ENCODE measurements at places on chromosomes 6 and 20.

DNA sequence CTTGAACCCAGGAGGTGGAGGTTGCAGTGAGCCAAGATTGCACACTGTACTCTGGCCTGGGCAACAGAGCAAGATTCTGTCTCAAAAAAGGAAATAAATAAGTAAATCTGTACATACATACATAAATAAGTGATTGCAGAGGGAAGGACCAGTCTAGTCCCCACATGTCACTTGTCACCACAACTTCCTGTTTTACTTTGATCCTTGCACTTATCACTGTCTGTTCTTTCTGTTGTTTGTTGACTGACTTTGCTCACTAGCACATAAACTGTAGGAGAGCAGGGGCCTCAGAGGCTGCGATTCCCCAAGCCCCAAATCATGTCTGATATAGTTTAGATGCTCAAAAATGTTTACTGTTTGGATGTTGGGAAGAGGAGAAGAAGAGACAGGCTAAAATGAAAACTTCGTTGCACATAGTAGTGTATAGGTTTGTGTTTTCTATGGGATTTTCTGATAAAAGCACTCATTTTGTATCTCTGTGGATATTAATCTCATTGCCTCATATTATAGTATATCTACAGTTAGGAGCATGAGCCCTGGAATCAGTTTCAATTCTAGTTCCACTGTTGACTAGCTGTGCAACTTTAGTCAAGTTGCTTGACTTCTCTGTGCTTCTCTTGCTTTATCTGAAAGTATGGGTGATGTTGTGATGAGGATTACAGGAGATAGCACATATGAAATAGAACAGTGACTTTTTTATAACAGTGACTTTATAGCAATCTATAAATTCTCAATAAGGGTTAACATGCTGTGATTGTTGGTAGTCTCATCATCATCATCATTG, 165.0 kb downstream of the TBC1D7 start:
- no peak for DNase-seq

DNA sequence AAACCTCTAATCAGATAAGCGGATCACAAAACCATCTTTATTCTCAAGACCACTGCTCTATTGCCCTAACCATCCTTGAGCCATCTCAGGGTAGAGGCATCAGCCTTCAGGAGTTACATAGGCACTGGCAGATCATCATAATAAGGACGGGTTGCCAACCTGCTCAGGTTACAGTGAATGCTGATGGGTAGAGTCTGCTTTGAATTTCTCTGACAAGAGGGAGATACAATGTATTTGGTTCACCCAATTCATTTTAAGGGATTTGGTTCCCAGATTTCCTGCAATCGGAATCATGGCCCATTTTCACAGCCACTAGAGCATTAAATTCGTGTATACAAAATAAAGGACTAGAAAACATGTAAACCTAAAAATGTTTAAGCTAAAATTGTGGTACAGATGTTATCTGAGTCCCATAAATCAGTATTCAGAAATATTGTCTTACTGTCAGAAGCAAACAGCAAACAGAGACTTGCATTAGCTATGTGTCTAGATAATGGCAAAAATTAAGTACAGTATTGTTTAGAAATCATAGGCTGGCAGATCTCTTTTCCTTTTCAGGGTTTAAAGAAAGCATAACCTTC, 41.9 kb upstream of the TMEM170B start:
- DNase-seq: no peak

DNA sequence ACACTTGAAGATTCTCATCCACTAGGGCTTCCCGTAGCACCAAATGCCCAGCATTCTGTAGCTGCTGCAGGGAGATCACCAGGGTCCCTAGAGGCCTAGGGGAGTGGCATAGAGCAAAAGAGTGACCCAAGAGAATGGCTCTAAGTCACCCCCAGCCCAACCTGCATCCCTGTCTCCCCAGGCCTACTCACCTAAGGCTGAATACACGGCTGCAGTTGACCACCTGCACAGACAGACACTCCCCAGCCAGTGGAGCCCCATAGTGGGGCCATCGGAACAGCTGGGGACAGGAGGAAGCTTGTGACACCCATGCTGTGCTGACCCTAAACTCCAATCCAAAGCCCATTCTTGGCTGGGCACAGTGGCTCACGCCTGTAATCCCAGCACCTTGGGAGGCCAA, 9.5 kb upstream of the SPAG4 start:
- no peak for DNase-seq

DNA sequence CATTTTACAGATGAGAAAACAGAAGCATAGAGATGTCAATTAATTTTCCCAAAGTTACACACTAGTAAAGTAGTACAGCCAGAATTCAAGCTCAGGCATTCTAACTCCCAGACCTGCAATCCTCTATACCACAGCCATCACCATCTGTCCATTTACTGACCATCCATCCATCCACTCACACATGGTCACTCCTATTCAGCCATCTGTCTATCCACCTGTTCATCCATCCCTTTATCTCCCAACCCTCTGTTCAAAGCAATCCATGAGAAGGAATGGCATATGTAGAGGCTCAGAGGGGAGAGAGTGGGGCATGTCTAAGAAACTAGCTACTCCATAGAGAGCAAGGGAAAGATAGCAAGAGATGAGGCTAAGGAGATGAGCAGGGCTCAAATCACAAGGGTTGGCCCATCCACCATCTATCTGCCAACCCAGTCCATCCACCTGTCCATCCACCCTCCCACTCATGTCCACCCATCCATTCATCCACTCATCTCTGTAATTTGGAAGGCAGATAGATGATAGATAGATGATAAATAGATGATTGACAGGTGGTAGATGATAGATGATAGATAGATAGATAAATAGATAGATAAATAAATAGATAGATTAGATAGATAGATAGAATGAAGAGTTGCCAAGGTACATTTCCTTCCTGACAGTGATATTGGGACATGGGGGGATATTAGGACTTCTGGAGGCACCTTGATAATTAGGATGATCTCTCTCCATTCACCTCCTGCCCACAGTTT, 12.2 kb upstream of the C6orf132 start:
- no peak for DNase-seq

DNA sequence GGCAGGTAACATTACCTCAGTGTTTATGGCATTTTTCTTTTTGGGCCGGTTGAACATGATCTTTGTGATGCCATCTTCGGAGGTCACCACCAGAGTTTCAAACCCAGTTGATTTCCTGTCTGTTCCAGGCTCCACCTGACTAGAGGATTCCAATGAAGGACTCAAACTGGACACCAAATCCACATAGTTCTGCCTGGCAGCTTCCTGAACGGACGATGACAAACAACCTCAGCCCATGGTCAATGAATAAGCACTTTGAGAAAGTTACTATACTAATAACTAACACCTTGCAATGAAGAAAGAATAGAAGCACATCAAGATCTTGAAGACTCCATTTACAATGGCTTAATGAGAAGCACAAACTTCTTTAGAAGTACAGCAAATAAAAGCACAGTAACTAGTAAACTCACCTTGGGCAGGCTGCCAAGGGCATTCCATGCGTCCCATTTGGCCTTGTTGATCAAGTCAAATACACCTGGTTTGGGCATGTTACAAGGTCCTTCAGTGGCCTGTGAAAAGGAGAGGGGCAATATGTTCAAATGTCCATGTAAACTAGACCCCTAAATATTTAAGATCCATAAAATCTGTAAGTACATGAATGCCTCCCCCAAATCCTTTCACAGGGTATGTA, 4.9 kb downstream of the ECI2 start:
- no peak for DNase-seq

GRCh38 chr6:81735756-81736380, 16.6 kb downstream of the TENT5A start:
- DNase-seq: no peak

- DNase-seq: no peak
Observed at GRCh38 chr6:116011520-116011919, 49.2 kb downstream of the FRK start.

DNA sequence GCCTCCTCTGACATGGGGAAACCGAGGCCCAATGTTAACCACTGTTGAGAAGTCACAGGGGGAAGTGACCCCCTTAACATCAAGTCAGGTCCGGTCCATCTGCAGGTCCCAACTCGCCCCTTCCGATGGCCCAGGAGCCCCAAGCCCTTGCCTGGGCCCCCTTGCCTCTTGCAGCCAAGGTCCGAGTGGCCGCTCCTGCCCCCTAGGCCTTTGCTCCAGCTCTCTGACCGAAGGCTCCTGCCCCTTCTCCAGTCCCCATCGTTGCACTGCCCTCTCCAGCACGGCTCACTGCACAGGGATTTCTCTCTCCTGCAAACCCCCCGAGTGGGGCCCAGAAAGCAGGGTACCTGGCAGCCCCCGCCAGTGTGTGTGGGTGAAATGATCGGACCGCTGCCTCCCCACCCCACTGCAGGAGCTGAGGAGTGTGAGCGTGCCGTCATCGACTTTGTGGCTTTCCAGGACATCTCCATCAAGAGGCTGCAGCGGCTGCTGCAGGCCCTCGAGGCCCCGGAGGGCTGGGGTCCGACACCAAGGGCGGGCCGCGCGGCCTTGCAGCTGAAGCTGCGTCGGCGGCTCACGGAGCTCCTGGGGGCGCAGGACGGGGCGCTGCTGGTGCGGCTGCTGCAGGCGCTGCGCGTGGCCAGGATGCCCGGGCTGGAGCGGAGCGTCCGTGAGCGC, 1.6 kb downstream of the TNFRSF6B start:
- DNase-seq: no peak

- peak; percentile 6 for DNase-seq
Observed at GRCh38 chr20:33372993-33373441, 28.3 kb downstream of the CDK5RAP1 start.

GRCh38 chr6:159529934-159530333, 163.1 kb downstream of the SOD2 start:
- no peak for DNase-seq

- no peak for DNase-seq
Observed at GRCh38 chr6:121668259-121668658, 232.8 kb downstream of the GJA1 start.

DNA sequence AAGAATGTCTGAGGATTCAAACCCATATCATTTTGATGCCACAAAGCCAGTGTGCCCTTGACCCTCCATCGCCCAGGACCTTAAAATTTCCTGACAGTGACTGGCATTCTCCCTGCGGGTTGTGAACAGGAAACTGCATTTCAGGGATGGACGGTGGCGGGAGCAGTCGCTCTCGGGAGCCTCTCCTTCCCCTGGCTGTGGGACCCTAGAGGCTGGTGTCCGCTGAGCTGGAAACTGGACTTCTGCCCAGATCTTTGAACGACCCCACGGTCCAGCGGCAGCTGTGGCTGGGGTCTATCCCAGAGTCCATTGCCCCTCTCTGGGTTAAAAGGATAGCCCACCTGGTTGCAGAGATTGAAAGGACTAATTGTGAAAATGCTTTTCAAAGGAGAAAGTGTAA, 1.4 kb upstream of the SEC63 start:
- DNase-seq: no peak

- DNase-seq: no peak
Observed at GRCh38 chr20:34921436-34921835, 34.2 kb downstream of the GSS start.

DNA sequence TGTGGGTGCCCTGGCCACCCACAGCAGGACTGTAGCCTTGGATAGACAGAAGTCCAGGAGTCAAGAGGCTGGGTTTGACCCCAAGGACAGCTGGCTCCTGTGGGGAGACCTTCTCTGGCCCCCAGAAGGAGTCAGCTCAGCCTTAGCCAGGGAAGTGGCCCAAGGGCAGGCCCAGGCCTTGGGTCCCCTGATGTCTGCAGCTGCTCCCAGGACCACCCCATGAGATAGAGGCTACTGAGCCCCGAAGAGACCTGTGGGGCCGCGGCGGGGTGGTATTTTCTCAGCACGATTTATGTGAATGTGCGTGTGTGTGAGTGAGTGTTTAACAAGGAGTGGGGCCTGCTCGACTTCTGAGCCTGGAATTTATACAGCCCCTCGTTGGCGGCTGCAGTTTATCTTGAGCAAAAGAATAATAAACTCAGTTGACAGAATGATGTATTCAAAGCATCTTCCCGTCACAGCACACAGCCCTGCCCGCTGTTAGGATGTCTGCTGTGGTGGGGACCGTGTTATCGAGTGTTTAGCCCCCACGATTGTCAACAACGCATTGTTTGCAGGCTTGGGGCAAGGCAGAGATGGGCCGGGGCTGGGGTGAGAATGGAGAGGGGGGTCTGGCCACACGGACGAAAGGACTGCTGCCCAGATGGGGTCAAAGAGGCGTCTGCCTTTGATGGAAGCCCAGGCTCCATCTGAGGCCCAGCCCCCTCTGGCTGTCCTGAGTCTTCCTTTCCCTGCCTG, 163.3 kb downstream of the VEGFA start:
- no peak for DNase-seq

- no peak for DNase-seq
Observed at GRCh38 chr6:4134841-4135664, at the start of gene ECI2. Gene ECI2, minus strand, starts transcription at chr6:4135575. Its CDS starts 15 bp downstream, at chr6:4135560.

GRCh38 chr6:160750276-160750689, 48.2 kb downstream of the PLG start:
- DNase-seq: no peak

DNA sequence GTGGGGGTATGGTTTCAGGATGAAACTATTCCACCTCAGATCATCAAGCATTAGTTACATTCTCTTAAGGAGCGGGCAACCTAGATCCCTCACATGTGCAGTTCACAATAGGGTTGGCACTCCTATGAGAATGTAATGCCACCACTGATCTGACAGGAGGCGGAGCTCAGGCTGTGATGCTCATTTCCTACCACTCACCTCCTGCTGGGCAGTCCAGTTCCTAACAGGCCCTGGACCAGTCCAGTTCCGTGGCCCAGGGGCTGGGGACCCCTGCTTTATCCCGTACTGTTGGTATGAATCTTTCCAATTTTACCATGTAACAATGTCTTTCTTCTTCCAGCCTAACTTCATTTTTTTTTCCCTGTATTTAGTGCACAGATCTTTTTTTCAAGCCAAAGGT, 94.9 kb downstream of the OGFRL1 start:
- no peak for DNase-seq

- DNase-seq: peak; percentile 48
Observed at GRCh38 chr6:38493931-38494547, 145.7 kb downstream of the BTBD9 start.

- DNase-seq: no peak
Observed at GRCh38 chr6:13156381-13156780, 172.0 kb downstream of the TBC1D7 start.

DNA sequence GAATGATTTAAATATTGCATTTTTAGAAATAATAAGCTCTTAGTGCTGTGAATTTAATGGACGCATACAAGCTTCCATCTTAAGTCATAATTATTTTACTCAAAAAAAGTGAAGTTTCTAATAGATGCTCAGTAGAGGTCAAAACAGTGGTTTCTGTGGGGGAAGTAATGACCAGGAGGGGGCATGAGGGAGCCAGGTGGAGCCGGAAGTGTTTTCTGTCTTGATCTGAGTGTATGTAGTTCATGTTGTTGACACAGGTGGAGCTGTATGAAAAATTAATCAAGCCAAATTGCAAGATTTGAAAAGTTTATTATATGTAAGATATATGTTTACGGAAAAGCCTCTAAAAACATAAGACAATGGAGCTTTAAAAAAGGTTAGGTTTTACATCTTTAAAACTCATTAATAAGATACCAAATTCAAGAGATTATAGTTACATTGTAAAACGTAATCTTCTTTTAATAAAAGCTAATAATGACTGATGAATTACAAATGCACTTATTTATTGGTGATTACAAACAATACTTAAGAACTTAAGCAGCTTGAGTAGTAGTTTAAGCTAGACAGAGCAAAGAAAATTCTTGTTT, 68.0 kb downstream of the PLAGL1 start:
- DNase-seq: peak; percentile 25

GRCh38 chr20:36320898-36321695, 15.0 kb downstream of the DLGAP4 start:
- DNase-seq: no peak

GRCh38 chr6:93420163-93420795, 920 bp upstream of the EPHA7 start:
- DNase-seq: no peak

GRCh38 chr6:15320693-15321092, 74.8 kb downstream of the JARID2 start:
- DNase-seq: no peak

GRCh38 chr6:133392015-133392414, 150.9 kb downstream of the EYA4 start:
- DNase-seq: no peak
